Stimulated activated CD4-positive, alpha-beta T cell treated with anti-CD3 and anti-CD28 coated beads, Interleukin-1b, Interleukin-23, amount 100 ng/mL, for 48 hours (primary cell): ENCODE measurements at places on chromosomes 5 and 9.

GRCh38 chr9:75889577-75889976 is 896 bp upstream of the PCSK5 start:
- DNase-seq: no peak

DNA sequence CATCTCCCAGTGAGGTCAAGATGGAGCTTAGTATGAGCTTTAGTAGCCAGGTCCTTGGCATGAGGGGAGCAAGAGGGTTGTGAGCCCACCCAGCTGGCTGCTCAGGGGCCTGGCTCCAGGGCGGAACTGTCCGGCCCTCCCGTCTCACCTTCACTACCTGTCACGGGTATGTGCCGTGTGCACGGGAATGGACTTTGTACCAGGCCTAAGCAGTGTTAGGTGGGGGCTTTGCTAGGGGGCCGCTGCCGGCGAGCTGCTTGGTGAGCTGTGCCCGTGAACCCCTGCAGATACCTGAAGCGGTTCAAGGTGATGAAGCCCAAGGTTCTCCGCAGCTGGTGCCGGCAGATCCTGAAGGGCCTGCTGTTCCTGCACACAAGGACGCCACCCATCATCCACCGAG is 46.7 kb downstream of the WNK2 start:
- no peak for DNase-seq

- DNase-seq: peak; percentile 40
Observed at GRCh38 chr5:123438244-123438643, 15.0 kb upstream of the CEP120 start.

GRCh38 chr5:180599590-180599914 is 8.3 kb upstream of the SCGB3A1 start:
- no peak for DNase-seq

DNA sequence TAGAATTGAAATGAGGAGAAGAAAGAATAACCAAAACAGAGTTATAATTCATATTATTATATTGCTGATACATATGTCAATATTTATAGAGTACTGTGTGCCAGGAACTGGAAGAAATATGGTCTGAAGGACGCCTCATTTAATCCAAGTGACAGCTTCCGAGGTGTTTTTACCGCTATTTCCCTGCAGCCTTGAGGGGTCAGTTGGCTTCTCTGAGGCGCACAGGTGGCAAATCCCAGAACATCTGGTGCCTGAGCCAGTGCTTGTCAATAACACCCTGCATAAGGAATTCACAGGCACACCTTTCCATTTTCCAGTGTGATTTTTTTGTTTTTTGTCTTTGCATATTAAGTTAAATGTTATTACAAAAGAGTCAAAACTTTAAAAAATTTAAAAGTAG is 43.3 kb upstream of the CTSL start:
- no peak for DNase-seq

DNA sequence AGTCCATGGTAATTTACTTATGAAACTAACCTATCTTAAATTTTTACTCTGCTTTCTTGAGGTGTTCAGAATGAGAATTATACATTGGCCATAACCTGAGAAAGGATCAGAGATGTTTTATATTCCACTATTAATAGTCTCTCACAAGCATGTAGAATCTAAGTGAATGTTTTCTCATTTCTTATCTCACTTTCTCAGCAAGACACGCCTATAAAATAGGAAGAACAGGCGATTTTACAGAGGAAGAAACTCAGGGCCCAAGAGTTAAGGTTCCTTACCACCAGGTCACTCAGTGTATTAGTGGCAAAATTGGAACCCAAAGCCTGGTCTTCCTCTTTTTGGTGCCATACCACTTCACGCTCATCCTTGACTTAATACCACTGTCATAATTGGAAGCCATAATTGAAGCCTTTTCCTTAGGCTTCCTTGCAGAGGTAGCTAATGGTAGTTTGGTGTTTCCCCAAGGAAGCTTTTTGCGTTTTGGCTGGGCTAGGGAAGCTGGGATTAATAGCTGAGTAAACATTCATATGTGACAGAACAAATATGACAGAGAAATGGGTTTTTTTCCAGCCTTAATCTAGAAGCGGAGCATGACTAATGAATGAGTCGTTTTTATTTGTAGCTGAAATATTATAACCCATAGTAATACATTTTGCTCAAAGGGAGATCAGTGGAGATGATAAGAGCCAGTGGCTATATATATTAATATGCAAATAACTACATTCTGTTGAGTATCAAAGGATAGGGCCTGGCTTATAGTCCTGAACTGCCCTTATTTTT is 16.9 kb downstream of the HMGXB3 start:
- no peak for DNase-seq

GRCh38 chr9:33350310-33350709 is 52.1 kb downstream of the AQP7 start:
- DNase-seq: no peak

DNA sequence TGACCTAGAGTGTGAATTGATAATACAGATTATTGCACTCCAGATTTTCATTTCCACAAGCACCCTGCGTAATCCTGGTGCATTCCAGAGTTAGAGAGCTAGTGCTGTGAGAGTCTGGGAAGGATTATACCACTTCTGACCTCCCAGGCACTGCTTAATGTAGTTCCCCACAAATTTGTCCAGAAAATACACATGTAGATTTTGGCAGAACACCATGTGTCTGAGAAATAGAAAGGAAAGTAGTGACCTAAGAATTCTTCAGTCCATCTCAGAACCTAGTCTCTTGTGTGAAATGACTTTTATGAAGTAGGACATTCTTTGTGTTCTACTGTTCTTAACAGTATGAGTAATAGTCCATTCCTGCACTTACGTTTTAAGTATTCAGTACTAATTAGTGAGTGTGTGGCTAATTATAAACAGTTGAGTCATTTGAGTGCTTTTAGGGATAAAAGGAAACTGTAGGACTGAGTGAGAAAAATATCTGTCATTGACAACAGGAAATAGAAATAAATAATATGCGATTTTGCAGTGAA is 27.8 kb upstream of the PTPDC1 start:
- DNase-seq: no peak

GRCh38 chr5:169374761-169375160 is 73.8 kb upstream of the SLIT3 start:
- DNase-seq: no peak

DNA sequence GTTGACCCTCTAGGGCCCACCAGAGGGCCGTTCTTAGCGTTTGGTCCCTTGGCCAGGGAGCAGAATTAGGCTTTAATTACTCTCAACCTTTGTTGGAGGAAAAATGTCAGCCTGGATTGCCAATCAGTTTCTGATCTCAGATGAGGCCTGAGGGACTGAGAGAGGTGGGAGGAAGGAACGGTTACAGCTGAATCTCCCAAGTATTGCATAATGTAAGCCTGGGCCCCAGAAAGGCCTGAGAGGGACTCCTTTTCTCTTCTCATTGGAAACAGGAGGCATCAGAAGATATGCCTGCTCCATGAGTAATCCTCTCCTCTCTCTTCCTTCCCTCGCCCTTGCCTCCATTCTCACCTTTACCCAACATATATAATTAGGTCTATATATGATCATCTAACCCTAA is 105.7 kb downstream of the INSYN2B start:
- DNase-seq: no peak

DNA sequence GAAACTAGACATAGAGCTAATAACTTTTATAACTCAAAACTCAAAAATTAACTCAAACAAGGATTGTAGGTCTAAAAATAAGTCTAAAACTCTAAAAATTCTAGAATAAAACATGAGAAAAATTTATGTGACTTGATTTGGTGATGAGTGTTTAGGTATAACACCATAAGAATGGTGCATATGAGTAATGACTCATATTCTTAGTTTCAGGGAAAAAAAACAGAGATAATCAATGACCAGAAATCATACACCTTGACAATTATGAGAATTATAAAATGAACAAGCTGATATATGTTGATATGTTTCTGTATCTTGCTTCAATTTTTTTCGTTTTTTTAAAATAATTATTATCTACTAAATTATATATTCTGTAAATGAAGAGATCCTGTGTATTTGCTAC is 541.2 kb downstream of the PTPRD start:
- no peak for DNase-seq

DNA sequence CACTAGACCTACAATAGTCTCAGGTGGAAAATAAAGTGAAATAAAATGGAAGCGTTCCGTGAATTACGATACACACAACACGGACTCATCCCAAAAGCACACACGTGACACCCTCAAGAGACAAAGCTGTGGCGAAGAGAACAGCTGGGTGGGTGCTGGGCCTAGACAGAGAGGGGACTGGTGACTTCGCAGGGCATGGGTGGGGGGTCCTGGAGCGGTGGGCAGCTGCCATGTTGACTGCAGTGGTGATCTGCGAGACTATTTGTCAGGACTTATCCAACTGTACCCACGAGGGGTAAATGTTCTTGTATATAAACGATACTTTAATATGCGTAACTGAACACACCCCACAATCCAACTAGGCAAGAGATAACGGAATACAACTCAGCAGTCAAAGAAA is 52.0 kb downstream of the GOLM1 start:
- DNase-seq: no peak

GRCh38 chr5:34656700-34657273 is 659 bp downstream of the RAI14 start:
- peak; percentile 7 for DNase-seq

GRCh38 chr9:71921190-71921814 is 9.9 kb downstream of the C9orf85 start:
- no peak for DNase-seq

- DNase-seq: peak; percentile 31
Observed at GRCh38 chr9:3441197-3441816, 84.5 kb downstream of the RFX3 start.

DNA sequence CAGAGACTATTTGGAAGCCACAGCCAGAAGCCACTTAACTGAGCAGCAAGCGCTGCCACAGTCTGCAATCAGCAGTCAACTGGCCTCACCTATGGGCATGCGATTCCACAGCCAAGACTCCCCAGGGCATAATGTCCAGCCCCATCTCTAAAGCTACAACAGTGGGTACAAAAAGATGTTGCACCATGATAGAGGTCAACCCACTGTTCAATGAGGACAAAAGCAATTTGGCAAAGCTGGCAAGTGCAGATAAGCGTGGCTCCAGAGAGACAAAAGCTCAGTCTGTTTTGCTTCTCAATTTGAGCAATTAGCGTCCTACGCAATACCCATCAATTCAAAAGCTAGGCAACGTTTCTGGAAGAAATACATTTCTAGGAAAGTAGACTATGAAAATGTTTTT is 3.2 kb downstream of the TAS2R1 start:
- DNase-seq: no peak

DNA sequence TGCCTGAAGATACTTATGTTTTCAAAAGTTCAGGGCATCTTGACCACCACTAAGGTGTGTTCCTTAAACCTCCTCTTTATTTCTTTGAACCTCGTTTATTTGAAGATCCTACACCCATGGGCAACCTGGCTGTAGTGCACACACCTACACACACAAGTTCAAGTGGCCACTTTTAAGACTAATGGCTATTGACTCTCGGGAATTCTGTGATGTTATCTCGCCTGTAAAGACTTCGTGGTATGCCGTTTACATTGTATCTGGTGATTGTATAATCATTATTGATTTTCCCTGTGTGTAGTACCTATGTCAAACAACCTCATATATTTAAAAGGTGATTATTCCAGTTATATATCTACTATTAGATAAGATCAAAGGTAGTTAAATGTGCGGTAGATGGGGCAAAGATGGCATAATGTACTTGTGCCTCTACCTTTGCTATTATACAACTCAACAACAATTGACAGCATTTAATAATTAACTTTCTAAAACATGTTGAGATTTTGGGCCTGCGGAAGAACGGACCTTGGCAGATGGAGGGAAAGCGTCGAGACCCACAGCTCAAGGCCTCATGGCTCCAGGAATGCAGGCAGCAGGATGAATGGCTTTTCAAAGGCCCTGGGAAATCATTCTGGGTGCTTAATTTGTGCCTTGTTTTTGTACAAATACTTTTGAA is 51.4 kb upstream of the IRX2 start:
- DNase-seq: no peak

DNA sequence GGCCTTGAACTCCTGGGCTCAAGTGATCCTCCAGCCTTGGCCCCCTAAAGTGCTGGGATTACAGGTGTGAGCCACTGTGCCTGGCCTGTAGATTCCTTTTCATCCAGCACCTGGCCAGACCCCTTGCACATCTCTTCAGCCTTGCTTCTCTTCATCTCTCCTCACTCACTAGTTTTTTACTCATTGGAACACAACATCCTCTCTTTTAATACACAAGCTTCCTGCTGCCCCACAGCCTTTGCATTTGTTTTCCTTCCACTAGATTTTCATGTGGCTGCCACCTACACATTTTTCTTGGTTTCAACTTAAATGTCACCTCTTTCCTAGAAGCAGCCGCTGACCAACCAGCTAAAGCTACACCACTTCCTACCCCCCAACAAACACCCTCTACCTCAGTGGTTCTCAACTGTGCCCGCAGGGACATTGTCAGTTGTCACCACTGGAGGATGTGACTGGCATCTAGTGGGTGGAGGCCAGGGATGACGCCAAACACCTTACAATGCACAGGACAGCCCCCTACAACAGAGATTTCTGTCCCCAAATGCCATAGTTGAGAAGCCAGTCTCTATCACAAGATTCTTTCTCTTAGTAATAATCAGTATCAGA is 33.7 kb downstream of the HAVCR1 start:
- DNase-seq: peak; percentile 85

GRCh38 chr9:30964332-30964731 is 1420.1 kb upstream of the ACO1 start:
- no peak for DNase-seq
